Right lung (tissue), 10 donors: ENCODE measurements at places on chromosomes 2 and 18.
A peak's percentile ranks its signal among the peaks of the same experiment; 100 is the strongest.

DNA sequence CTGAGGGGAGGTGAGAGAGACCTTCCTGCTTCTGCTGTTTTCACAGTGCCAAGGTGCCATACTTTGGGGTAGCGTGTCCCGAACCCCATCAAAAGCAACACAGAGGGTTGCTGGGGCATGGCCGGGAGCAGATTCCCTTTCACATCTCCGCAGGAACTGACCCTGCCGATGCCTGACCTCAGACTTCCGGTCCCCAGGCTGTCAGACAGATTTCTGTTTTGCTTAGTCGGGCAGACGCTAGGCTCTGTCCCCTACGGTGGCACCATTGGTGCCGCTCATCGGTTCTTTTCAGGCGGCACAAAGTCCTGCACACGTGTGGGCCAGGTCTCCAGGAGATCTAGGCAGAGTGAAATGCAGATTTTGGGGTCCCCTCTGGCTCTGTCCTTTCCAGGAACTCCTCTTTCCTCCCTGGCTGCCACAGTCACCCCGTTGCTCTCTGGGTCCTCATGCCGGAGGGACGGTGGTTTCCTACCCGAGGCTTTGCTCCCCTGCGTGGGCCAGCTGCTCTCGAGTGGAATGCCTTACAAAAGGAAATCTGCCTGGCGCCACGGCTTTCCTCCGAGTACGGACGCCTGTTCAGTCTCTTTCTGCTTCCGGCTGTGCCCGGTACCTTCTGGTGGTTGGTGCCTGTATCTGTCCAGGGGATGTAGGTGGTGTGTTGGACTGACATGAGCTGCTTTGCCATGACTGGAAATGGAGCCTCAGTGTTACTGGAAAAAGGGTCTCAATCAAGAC is 39.3 kb downstream of the RTP5 start:
- no peak for DNase-seq

DNA sequence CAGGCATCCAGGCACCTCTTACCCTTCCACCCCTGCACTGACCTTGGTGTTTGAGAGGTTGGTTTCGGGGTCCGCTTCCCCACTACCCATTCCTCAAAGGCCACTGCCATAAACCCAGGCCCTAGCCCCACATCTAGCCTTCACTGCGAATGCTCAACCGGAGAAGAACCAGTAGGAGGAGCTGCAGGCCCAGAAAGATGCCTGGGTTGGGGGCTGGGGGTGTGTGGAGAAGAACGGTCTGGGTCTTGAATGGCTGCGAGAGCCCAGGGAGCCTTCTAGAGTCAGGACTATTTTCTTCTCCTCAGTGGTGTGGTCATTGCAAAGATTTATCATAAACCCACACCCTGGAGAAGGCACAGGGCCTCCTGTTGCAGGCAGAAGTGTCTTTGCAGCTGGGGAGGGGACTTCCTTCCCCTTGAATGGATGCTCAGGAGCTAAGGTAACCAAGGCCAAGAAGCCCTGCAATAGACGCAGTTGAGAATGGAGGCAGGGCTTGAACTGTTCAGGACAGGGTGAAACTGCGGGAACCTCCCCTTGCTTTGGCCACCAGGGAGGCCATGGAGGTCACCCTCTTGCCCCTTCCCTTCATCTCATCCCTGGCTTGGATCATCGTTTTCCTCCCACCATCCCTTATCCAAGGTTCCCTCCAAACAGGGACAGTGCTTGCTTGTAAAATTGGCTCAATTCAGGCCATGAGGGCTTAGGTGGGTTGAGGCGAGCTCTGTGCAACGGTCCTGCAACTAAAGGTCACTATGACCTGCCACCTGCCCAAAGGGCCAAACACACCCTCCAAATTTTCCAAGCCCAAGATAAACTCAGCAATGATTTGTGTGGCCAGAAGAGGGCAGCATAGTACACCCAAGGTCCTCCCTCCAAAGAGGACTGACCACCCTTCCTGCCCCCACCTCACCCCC is 20.9 kb downstream of the THNSL2 start:
- DNase-seq = peak; percentile 27

DNA sequence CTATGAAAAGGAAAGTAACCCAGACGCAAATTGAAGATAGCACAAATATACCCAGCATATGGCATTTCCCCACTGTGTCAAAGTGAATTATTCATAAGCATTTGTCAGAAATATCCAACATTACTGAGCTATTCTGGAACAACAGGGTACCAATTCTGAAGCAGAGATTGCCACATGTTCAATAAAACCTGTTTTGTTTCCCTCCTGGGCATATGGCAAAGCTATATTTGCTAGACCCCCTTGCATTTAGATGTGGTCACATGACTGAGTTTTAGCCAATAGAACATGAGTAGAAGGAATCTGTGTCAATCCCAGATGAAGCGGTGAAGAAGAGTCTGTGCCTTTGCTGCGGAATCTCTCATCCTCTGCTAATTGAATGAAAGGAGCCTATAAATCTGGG is 296.4 kb upstream of the DLGAP1 start:
- no peak for DNase-seq

- no peak for DNase-seq
These were observed 744.4 kb downstream of the KCNJ3 start for GRCh38 chr2:155442755-155443372.

GRCh38 chr2:66433945-66434678 is 813 bp upstream of the MEIS1 start:
- DNase-seq = peak; percentile 77

DNA sequence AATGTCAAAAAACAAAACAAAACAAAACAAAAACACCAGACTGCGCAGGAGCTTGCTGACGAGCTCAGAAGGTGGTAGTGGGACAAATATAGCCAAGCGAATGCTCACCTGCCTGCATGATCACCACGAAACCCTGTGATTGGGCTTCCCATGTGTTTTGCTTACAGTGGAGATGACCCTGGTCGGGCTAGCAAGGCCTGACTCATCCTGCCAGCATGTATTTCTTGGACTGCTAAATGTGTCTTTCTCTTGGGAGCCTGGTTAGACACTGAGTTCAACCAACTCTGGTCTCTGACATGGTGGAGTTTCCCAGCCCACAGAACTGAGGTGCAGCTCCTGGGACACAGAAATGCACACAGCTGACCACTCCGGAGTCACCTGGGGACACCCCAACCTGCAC is 30.7 kb upstream of the DUSP2 start:
- no peak for DNase-seq
